NCI-H187 treated with DMSO at 0.1 percent for 48 hours (cell line): ENCODE measurements at places on chromosomes 5 and 9.

GRCh38 chr5:98705841-98706240 lies 67.6 kb upstream of the RGMB start:
- DNase-seq, result no peak

- DNase-seq, result no peak
Observed at GRCh38 chr9:113219969-113220368, 1.1 kb downstream of the FKBP15 start.

DNA sequence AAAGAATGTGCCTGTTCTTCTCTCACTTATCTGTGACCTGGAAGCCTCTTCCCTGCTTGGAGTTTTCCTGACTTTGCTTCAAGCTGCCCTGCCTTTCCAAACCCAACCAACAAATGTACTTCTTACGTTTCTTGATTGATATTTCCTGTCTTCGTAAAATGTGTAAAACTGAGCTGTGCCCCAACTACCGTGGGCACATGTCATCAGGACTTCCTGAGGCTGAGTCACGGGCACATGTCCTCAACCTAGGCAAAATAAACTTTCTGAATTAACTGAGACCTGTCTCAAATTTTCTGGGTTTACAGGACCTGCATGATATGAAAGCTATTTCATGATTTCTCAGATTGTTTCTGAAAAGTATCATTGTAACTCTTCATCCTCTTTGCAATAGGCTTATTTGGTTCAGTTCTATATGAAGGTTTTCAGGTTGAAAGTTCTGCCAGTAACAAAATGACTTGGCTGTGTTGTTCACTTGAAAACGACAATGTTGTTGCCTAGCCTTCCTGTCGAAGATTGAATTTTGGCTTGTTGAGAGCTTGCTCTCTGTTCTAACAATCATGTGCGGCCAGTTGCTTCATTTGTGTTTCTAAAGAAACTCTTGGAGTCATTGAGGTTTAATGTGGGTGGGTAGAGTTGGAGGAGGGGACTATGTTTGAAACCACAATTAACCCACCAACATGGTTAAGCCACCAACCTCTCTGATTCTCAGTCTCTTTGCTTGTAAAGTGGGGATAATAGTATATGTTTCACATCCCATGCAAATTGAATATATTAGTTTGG lies 145.6 kb downstream of the FBXL7 start:
- DNase-seq, result no peak

GRCh38 chr5:172797771-172798191 lies 26.8 kb upstream of the DUSP1 start:
- DNase-seq, result no peak

DNA sequence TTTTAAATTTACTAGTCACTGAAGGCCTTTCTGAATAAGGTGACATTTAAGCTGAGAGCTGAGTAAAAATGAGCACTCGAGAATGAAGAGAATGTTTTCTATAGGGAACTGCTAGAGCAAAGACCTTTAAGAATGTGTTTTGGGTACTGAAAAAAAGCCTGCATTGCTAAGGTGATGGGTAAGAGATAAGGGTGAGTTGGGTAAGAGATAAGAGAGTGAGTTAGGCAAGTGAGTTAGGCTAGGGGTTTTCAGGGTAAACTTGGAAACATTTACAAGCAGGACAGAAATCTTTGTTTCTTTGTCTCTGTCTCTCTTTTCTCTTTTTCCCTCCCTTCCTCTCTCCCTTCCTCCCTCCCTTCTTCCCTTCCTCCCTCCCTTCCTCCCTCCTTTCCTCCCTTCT lies 5.6 kb downstream of the RAD23B start:
- DNase-seq, result no peak

DNA sequence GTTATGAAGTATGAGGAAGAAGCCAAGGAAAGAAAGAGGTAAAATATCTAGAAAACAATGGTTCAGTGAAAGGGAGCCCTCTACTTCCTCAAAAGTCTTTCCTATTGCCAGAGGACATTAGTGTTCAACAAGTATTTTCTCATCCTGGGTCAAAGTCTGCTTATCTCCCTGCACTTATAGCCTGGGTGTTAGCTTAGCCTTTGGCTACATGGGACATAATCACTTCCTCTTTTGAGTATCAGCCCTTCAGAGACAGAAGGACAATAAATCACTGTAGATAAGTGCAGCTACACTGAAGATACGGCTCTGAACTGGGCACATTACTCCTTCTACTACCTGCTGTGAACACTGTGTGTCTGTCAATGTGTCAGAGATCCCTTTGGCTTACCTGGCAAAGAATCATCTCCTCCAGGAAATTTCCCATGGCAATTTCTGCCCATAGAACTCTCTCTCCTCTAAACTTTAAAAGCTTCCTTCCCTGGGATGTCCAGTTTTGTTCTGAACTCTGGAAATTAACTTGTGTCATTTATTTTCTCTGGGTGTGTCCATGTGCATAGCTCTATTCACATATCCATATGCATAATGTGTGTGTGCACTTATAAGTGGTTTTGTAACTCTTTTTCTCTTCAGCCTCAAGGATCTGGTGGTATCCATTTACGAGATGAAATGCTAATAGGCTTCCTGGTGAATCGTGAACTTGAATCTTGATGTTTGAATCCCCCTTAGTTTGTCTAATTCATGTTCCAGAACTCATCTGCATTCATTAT lies 30.0 kb upstream of the RECK start:
- no peak for DNase-seq

GRCh38 chr5:59992206-59992605 lies 98.7 kb upstream of the PDE4D start:
- no peak for DNase-seq
